Thoracic aorta (tissue), 2 donors: ENCODE measurements at places on chromosomes 5 and 9. TPM values are rescaled to one million over a fixed set of nuclear protein-coding genes. Genes with fewer than 3 reads are reported as not detected.

GRCh38 chr9:133715295-133715865 lies 22.8 kb downstream of the SARDH start:
- DNase-seq, result no peak

GRCh38 chr5:180575571-180575970 lies 15.7 kb downstream of the SCGB3A1 start:
- no peak for DNase-seq

GRCh38 chr5:86999951-87000350 lies 267.7 kb upstream of the RASA1 start:
- no peak for DNase-seq

GRCh38 chr9:122314165-122314564 lies 49.5 kb downstream of the MRRF start:
- DNase-seq, result no peak

GRCh38 chr5:65771266-65771665 lies 49.3 kb downstream of the NLN start:
- DNase-seq, result no peak

GRCh38 chr9:108889649-108890067 lies 27.6 kb downstream of the ACTL7A start:
- no peak for DNase-seq

GRCh38 chr9:71822456-71822855 lies 54.1 kb upstream of the CEMIP2 start:
- no peak for DNase-seq

GRCh38 chr9:20002011-20002410 lies 213.2 kb upstream of the SLC24A2 start:
- DNase-seq, result no peak

GRCh38 chr5:112979723-112980122 lies 3.1 kb downstream of the DCP2 start:
- no peak for DNase-seq

- DNase-seq, result no peak
Measured at GRCh38 chr9:75085640-75086039, 2.3 kb downstream of the NMRK1 start.

GRCh38 chr9:124695280-124695890 lies 75.7 kb downstream of the NR6A1 start:
- DNase-seq, result no peak

DNA sequence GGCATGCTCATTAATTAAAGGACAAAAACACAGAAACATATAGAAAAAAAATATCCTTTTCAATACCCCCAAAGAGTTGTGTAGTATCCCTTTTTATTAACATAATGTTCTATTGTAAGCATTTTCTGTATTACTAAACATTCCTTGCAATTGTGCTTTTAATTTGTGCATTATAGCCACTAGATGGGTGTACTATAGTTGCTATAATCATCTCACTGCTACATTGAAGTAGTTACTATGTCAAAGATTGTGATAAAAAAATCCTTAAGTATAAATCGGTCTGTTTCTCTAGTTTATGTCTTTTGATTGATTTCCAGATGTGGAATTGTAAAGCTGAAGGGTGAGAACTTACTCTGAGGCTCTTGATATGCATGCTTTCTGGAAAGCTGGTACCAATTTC lies 21.4 kb downstream of the FREM1 start:
- no peak for DNase-seq

DNA sequence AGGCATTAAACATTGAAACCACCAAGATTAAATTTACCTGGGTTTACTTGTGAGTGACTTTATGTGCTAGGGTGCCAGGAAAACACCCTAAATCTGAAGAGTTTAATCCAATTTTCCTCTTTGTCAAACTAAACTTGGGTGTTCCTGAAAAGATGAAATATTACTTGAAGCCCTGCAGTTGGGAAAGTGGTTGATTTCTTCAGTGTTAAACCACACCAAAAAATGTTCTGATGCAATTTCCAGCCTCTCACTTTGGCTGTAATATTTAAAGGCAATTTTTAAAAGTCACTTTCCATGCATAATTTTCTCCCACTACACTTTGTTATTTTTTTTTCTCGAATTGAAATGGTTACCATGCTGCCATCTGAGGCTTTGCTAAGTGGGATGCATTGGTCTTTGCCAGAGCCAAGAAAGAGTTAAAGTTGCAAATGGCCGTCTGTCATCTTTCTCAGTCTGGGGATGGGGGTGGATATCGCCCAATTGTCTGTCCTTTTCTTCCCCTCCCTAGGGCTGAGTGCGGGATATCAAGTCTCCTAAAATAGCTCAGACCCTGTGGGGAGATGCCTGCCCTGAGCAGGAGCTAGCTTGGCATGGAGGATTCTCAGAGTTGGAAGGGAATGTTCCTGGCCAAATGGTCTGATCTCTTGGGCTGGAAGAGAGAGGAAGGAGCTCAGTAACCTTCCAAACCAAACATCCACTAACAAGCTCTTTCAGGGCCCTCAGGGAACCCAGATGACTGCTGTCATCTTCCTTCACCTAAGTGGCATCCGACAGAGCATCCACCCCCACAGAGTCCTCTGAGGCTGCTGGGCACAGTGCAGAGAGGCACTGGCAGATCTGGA lies 13.6 kb upstream of the SHB start:
- DNase-seq, result no peak

DNA sequence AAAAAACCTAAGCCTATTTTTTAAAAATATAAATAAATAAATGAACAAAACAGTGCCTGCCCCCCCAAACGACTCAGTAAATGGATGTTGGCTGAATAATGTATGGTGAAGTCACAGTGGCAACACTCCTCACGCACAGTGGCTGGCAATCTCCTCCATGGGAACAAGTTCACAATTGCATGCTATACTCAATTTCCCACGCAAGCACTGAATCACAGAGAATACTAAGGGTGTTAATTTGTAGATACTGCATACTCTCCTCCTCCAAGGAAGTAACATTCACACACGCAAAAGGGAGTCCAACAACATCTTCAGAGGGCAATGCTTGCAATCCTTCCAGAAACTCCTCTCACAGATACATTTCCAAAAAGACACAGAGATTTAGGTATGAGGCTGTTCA lies 47.5 kb downstream of the SERINC5 start:
- no peak for DNase-seq

The ROPN1L gene
- not detected for total RNA-seq

The SOWAHA gene
- total RNA-seq, result 0.68 TPM

The AIF1L gene
- 18.8 TPM for total RNA-seq

The NMUR2 gene
- total RNA-seq, result not detected

The IL13 gene
- total RNA-seq, result not detected

The SPATA31D1 gene
- not detected for total RNA-seq
